T-cell (primary cell): ENCODE measurements at places on chromosomes 1 and 21.

DNA sequence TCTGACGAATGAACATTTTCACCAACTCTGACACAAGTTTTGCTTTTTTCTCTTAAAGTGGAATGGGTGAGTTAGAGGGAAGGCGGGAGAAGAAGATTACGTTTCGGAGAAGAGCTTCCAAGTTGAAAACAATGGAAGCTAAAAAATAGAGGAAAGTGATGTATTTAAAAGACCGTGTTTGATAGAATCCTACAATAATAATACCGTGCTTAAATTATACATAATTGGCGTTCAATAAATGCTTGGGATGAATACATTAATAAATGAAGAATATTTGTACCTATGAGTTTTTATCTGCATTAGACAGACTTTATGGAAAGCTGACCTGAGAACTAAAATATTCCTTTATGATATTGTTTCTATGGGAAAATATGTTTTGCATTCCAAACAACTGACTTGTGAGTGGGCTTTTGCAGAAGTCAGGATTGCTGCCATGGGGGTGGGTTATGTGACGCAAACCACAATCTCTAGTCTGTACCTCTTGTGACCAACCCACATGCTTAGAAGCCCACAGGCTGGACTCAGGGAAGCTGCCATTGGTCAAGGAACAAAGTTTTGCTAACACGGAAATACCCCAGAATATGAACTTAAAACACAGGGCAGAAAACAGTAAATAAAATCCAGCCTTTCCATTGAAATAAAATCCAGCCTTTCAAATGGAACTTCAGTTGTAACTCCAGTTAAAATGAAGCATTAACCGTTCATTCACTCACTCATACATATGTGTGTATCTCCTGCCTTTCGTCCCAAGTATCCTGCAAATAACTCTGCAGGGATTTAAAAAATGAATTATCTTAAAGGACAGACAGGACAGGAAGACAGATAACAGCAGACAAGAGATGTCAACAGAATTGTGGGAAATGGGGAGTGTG lies 21.3 kb upstream of the ATF3 start:
- H3K36me3 ChIP-seq, result no peaks in the 10 kb centered on the region
- H3K4me3 ChIP-seq, result no peak overlapping the region
- peaks cover 37% of the 10 kb centered on the region for H3K27me3 ChIP-seq

- no peak overlapping the region for H3K4me3 ChIP-seq
- H3K27ac ChIP-seq, result no peak overlapping the region
- no peak for DNase-seq
- H3K4me1 ChIP-seq, result no peaks in the 10 kb centered on the region
- H3K36me3 ChIP-seq, result no peaks in the 10 kb centered on the region
Observed at GRCh38 chr1:5317391-5317790, 663.0 kb downstream of the AJAP1 start.

GRCh38 chr1:151574575-151575529 lies 34.7 kb downstream of the TUFT1 start:
- no peaks in the 10 kb centered on the region for H3K4me1 ChIP-seq
- DNase-seq, result no peak
- no peaks in the 10 kb centered on the region for H3K27me3 ChIP-seq
- H3K4me3 ChIP-seq, result no peak overlapping the region

DNA sequence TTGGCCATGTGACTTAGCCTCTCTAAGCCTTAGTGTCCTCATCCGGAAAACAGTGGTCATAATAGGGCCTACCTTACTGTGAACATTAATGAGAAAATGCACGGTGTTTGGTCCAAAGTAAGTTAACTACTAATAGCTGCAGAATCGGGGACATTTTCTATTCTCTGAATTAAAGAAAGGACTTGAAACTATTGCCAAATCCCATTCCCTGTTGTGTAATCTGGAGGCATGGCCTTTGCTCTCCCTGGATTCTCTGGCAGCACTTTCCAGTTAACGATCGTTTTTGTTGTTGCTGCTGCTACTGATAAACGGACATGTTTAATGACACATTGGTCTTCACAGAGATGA lies 30.5 kb downstream of the FMO4 start:
- no peak overlapping the region for H3K4me3 ChIP-seq
- no peaks in the 10 kb centered on the region for H3K36me3 ChIP-seq
- H3K27ac ChIP-seq, result no peak overlapping the region
- H3K4me1 ChIP-seq, result no peaks in the 10 kb centered on the region
- H3K27me3 ChIP-seq, result no peaks in the 10 kb centered on the region

DNA sequence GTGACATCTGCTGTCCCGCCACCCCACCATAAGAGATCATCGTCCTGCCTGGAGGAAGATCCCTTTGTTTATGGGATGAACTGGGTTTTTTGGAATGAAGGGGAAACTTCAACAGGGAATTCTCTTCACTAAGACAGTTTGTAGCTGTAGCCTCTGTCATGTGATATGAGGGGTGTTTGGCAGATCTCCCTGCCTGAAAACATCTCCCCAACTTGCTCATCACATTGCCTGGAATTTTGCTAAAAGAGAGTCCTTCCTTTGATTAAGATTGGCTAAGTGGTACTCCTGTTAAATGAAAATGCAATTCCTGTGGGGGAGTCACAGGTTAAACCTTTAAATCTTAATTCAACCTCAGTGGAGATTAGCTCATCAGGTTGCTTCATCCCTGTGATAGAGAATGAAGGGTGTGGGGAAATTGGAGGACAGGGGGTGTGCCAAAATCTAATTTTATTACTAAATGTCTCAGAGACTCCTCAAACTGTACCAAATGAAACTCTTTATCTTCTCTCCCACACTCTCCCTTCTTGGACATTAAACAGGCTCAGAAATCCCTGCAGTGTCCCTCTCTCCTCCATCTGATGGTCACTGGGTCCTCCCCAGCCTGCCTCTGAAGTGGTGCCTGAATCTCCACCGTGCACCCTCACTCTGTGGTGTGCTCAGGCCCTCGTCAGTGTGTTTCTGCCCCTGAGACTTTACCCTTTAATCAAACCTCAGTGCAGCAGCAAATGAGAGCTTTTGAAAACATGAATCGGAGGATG lies 54.8 kb downstream of the IER5 start:
- H3K4me3 ChIP-seq, result no peak overlapping the region
- no peaks in the 10 kb centered on the region for H3K27me3 ChIP-seq
- H3K27ac ChIP-seq, result no peak overlapping the region
- no peak for DNase-seq

DNA sequence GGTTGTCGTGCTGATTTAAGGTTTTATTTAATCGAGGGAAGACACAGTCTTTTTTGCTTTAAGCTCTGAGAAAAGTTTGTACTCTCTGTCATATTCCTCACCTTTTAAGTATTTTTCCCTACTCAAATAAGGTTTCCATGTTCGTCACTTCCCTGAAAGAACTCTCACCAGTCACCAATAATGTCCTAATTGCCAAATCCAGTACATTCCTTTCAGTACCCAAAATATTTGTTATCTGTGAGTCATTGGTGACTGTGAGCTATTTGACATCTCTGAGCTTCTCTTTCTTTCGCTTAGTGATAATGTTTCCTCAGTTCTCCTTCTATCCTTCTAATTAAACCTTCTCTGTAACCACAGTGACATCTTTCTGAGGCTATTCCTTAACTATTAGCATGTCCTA lies 874.2 kb upstream of the ADGRL2 start:
- H3K27me3 ChIP-seq, result no peaks in the 10 kb centered on the region
- DNase-seq, result no peak
- no peak overlapping the region for H3K27ac ChIP-seq
- H3K36me3 ChIP-seq, result no peaks in the 10 kb centered on the region
- no peaks in the 10 kb centered on the region for H3K4me1 ChIP-seq

DNA sequence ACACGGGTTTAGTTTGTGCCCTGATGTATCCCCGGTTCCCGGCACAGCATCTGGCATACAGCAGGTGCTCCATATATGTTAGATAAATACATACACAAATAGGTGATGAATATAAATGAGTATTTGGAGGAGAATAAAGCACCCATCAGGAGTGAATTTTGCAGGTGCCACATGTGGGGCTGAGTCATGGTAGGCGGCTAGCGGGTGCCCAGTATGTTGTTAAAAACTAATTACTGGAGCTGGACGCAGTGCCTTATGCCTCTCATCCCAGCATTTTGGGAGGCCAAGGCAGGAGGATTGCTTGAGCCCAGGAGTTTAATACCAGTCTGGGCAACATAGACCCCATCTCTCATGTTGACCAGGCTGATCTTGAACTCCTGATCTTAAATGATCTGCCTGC lies 16.7 kb upstream of the WASF2 start:
- no peaks in the 10 kb centered on the region for H3K4me1 ChIP-seq
- H3K27me3 ChIP-seq, result no peaks in the 10 kb centered on the region
- H3K36me3 ChIP-seq, result no peaks in the 10 kb centered on the region
- DNase-seq, result no peak
- H3K27ac ChIP-seq, result no peak overlapping the region

GRCh38 chr1:42450061-42450460 lies 5.8 kb downstream of the ZMYND12 start:
- H3K27ac ChIP-seq, result no peak overlapping the region
- H3K36me3 ChIP-seq, result no peaks in the 10 kb centered on the region
- no peak overlapping the region for H3K4me3 ChIP-seq
- no peak for DNase-seq
- no peaks in the 10 kb centered on the region for H3K4me1 ChIP-seq

DNA sequence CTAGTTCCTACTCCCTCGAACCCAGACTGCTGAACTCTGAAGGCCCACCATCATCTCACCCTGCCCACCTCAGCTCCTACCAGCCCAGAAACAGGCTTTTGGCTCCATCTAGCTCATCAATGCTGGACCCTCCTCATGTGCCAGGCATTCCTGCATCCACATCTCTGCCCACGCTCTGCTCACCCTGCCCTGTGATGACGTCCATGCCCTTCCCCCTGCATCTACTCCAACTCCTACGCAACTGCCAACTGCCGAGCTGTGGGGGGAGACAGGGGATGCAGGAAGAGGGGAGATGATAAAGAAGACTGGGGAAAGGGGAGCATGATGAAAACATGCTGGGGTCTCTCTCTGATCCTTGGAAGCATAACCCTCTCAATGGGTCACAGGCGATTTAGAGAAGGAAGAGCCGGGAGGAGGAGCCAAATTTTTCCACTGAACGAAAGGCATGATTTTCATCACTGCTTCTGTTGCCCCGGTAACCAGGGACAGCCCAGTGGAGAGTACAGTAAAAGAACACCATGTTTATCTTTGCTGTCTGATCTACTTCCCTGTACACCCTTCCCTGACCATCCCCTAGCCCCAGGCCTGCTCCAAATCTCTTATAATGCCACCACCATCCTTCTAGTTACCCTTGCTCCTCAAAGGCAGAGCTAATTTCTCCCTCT lies 44.3 kb downstream of the CD34 start:
- no peak overlapping the region for H3K4me3 ChIP-seq
- no peaks in the 10 kb centered on the region for H3K27me3 ChIP-seq
- DNase-seq, result no peak
- peak overlapping the region; percentile 91 for H3K27ac ChIP-seq

- no peaks in the 10 kb centered on the region for H3K27me3 ChIP-seq
- H3K36me3 ChIP-seq, result no peaks in the 10 kb centered on the region
- H3K27ac ChIP-seq, result no peak overlapping the region
- H3K4me3 ChIP-seq, result no peak overlapping the region
- no peak for DNase-seq
- no peaks in the 10 kb centered on the region for H3K4me1 ChIP-seq
Observed at GRCh38 chr1:181746224-181746623, 262.9 kb downstream of the CACNA1E start.

DNA sequence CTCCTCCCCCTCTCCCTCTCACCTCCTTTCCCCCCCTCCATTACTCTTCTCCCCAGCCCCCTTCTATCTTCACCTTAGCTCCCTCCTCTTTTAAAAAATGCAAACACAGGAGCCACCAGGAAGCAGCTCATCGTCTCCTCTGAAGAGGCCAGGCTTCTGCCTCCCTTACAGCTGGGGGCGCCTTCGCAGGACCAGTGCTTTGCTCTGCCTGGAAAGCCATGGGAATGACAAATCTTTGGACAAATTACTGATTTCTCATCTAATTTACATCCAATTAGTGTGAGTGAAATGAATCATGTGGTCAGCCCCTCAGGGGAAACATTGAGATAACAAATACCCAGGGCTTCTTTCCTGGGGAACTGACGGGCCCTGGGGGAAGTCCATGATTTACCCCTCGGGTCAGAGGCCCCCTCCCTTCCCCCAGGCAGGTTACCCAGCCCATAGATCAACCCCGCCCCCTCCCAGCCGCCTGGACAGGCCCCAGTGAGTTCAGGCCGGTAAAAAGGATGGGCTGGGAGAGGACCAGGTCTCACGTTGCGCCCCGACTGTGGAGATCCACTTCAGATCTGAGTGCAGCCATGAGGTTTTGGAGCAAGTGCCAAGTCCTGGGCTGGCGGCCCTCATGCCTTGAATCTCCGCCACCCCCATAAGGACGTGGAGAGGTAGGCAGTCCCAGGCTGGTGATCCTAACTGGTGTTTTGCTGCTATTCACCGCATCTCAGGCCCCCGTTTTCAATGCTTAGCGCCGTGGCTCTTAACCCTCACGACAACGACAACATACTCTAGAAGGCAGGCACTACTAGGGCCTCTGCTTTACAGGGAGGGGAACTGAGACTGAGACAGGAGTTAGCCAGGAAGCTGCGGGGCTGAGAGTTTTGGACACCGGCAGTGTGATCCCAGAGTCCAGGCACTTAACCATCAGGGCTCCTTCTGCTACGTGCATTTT lies 300.8 kb downstream of the RRAGC start:
- H3K36me3 ChIP-seq, result no peaks in the 10 kb centered on the region
- H3K27me3 ChIP-seq, result peaks cover 18% of the 10 kb centered on the region
- peak overlapping the region; percentile 49 for H3K27ac ChIP-seq
- peaks cover 23% of the 10 kb centered on the region for H3K4me1 ChIP-seq

DNA sequence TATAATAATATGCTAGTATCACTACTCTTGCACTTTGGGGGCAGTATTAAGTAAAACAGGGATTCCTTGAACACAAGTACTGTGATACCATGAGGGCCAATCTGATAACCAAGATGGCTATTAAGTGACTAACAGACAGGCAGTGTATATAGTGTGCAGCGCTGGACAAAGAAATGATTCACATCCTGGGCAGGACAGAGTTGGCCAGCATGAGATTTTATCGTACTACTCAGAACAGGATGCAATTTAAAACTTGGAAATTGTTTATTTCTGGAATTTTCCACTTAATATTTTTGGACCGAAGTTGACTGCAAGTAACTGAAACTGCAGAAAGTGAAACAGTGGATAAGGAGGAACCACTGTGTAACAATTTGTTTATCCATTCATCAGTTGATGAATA lies 74.6 kb downstream of the DNTTIP2 start:
- no peaks in the 10 kb centered on the region for H3K4me1 ChIP-seq
- no peak for DNase-seq
- H3K36me3 ChIP-seq, result no peaks in the 10 kb centered on the region
- no peak overlapping the region for H3K4me3 ChIP-seq
- H3K27me3 ChIP-seq, result no peaks in the 10 kb centered on the region
- no peak overlapping the region for H3K27ac ChIP-seq

GRCh38 chr1:47894410-47895278 lies 102.5 kb downstream of the TRABD2B start:
- no peak overlapping the region for H3K4me3 ChIP-seq
- no peaks in the 10 kb centered on the region for H3K36me3 ChIP-seq
- H3K27ac ChIP-seq, result no peak overlapping the region
- DNase-seq, result no peak
- peaks cover 25% of the 10 kb centered on the region for H3K27me3 ChIP-seq
